ENCODE measurements at places on chromosomes 13 and 19.
A peak's percentile ranks its signal among the peaks of the same experiment; 100 is the strongest.

DNA sequence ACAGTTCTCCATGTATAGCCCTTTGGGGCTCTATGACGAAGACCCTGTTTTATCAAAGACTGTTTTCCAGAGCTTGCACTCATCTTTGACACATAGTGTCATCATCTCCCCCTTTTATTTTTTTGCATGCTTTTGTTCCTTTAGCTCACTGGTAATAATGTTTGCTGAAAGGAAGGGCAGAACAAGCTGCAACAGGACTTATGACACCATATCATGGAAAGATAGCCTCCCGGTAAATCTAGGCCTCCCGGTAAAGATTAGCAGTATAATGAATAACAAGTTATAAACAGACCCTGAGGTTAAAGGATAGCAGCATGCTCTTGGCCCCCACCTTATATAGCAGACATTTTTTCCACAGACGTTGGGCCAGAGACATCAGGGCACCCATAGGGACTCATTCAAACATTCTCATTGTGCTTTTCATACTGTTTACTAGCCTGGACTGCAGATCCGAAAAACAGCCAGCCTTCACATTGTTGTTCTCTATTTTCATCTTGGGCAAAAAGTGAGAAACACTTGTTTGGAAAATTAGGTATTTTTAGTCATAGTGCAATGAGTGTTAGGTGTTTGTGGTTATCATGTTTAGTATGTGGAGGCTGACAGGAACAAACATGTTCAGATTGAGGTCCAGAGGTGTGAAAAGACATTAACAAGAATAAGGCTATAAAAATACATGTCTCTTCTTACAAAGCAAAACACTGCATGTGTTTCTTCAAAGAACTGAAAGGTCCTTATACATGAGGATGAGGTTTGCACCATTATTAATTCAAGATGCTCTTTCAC is 136.9 kb upstream of the SPRY2 start:
- DNase-seq: no peak

DNA sequence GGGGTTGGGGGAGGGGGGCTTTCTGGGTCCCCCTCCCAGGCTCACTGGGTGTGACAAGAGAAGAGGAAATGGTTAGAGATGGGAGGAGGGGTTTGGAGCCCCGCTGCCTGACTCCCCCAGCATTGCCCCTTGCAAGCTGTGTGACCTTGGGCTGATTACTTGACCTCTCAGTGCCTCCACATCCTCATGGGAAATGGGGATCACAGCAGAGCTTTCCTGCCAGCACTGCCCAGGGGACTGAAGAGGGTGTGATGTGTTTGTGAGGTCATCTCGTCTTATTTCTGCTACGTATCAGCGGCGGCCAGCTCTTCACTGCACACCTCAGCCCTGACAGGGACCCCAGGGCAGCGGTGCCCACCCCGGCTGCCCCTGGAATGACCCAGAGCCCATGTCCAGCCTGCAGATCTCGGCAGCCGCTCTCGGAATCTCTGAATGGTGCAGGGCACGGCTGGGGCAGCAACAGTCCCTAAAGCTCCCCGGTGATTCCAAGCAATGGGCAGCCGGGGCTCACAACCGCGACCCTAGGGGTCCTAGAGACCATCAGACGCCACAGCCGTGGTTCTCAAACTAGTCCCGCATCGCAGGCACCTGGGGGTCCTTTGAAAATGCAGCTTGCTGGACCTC is 8.4 kb downstream of the PNMA8B start:
- DNase-seq: no peak

DNA sequence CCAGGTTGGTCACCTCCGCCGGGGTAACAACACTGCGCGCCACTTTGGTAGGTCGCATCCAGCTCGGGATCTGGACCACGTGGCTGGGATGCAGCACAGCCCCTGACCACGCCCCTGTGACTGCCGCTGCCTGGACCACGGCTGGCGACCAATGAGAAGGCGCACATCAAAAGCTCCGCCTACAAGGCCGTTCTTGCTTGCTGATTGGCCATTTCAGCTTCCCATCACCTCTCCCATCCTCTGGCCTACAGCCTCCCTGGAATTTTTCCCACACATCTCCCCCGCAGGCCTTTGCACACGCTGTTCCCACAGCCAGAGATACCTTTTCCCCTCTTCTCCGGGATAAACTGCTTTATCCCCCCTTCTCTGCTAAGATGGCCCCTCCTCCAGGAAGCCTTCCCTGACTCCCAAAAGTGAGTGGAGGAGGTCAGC is 12.5 kb upstream of the MAP1S start:
- no peak for DNase-seq

- DNase-seq: no peak
Observed at GRCh38 chr13:48686636-48687210, 33.0 kb downstream of the CYSLTR2 start.

- no peak for DNase-seq
Observed at GRCh38 chr13:103238441-103238840, 172.2 kb upstream of the SLC10A2 start.

DNA sequence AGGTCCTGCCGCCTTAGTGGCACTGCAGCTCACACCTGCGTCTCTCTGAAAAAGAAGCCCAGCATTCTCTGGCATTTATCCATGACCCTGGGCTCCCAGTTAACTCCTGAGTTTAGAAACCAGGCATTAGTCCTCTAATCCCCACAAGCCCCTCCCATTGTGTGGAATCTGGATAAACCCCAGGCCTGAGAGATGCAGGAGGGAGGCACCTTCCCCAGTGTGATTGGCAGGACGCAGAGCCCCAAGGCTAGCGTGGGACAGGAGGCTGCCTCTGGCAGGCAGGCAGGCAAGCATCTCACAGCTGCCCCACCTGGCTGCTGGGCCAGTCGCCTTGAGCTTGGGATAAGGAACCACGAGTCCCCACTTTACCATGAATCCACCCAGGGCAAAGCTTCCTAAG is 11.0 kb upstream of the SERPINE3 start:
- DNase-seq: no peak

DNA sequence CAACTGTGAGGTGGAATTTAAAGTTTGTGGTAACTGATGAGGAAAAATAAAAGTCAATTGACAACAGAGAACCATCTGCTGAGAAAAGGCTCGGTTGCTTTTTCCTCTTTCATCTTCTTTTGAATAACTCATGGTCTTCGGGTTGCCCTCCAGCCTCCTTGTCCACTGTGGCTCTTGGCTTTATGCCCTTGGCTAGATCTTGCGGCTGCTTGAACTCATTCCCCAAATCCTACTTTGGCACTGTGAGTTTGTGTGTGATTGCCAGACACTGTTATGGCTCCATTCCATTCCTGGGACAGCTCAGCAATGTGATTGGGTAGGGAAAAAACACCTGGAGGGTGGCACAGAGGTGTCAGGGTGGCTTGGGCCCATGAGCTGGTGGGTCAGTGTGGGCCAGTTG is 387.4 kb downstream of the DLEU7 start:
- DNase-seq: no peak

GRCh38 chr19:38441657-38442348 is 8.3 kb downstream of the RYR1 start:
- no peak for DNase-seq

- DNase-seq: no peak
Observed at GRCh38 chr13:59898066-59898465, 265.7 kb downstream of the DIAPH3 start.

- DNase-seq: no peak
Observed at GRCh38 chr19:5006201-5006600, 37.3 kb downstream of the KDM4B start.

DNA sequence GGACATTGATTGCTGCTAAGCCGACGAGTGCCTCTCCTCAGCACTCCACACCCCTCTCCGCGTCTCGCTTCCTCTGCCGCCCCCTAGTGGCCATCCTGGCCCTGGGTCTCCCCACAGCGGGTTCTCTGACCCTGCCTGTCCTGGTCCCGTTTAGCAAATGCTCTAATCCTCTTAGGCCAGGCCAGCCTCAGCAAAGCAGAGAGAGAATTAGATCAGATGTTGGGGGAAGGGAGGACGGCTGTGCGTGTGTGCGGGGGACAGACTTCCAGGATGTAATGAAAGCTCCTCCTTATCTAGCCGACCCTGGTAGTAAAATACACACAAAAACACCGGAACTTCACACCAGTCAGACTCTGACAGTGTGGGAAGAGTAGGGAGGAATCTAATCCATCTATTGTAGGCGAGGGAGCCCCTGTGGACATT is 4.5 kb downstream of the TPRX2 start:
- DNase-seq: peak; percentile 84

GRCh38 chr19:3576696-3577443 is 4.1 kb downstream of the HMG20B start:
- DNase-seq: no peak

DNA sequence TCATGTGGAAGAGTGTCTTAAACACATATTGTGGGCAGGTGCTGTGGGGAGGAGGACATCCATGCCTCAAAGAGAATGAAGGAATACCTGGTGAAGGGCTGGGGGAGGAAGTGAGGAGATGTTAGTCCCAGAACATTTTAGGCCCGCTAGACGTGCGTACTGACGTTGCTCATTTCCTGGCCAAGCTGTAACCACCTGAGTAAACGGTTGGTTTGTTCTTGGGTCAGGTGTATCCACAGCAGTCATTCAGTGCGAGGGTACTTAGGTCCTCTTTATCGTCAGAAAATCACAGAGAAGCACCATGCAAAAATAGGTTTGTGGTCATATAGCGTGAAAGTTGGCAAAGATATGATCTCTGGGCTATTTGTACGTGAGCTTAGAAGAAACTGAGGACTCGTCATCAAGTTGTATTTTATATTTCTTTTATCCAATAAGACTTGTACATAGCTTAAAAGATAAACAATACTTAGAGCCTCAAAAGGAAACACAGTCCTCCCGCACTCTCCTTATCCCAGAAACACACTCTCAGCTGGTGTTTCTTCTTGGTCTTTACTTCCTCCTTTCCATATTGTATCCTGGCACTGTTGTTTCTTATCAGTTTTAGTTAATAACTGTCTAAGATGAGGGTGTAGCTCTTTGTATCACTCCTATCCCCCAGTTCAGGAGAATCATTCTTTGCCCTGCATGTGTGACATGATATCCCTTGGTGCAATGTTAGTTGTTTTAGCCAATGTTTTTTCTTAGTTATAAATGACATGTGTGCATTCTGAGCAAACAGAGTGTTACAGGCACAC is 52.0 kb downstream of the ARHGEF7 start:
- no peak for DNase-seq

DNA sequence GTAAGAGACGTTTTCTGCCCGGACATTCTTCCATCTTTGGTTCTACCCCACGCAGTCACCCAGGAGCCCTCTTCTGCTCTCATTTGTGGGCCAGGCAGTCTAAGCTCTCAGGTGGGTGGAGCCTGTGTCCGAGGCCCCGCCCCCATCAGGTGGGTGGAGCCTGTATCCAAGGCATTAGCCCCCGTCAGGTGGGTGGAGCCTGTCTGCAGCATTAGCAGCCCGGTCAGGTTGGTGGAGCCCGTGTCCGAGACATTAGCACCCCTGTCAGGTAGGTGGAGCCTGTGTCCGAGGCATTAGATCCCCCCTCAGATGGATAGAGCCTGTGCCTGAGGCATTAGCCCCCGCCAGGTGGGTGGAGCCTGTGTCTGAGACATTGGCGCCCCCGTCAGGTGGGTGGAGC is 45.5 kb upstream of the C13orf46 start:
- no peak for DNase-seq

DNA sequence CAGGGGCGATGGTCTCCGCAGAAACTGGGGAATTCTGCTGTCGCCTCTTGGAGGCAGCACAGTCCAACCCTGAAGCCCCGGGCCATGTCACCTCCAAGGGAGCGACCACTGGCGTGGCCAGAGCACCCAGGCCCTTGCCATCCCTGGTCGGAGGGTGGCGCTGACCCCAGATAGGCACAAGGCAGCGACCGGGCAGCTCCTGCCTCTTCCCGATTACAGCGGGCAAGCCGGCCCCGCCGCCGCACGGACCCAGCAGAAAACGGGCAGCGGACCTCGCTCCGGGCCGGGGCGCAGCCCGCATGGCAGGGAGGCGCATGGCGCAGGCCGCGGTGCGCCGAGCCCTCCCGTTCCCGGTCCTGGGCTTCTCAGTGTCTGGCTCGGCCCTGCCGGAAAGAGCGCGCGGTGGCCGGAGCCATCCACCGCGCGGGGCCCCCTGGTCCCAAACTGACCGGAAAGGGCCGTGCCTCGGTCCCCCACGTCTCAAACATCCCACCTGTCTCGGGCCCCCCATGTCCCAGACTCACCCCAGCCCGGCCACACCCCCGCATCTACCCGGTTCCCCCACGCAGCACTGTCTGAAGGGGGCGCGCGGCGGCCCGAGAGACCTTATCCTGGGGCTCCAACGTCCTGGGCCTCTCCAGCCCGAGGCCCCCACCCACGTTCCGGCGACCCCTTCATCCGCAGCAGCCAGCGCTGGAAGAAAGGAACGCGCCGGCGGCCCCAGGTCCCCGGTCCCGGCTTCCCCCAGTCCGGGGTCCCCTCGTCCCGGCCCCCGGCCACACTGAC is 727 bp downstream of the CERS1 start:
- no peak for DNase-seq

GRCh38 chr13:51000571-51001260 is 91.1 kb downstream of the RNASEH2B start:
- DNase-seq: no peak

DNA sequence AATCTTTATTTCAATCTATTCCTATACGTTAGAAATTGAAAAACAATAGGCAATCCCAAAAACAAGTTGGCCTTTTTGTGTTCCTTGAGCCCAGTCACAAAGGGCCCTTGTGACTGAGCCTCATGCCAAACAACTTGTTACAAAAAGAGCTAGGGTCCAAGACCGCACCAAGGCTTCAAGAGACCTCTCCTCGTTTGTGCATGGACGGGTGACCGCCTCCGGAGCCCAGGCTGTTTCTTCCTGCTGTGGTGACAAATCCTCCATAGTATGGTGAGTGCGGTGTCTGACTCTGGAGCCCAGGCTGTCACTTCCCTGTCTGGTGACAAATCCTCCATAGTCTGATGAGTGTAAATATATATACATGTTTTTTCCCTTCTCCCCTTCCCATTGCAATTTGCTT is 63.7 kb downstream of the ZNF93 start:
- no peak for DNase-seq

DNA sequence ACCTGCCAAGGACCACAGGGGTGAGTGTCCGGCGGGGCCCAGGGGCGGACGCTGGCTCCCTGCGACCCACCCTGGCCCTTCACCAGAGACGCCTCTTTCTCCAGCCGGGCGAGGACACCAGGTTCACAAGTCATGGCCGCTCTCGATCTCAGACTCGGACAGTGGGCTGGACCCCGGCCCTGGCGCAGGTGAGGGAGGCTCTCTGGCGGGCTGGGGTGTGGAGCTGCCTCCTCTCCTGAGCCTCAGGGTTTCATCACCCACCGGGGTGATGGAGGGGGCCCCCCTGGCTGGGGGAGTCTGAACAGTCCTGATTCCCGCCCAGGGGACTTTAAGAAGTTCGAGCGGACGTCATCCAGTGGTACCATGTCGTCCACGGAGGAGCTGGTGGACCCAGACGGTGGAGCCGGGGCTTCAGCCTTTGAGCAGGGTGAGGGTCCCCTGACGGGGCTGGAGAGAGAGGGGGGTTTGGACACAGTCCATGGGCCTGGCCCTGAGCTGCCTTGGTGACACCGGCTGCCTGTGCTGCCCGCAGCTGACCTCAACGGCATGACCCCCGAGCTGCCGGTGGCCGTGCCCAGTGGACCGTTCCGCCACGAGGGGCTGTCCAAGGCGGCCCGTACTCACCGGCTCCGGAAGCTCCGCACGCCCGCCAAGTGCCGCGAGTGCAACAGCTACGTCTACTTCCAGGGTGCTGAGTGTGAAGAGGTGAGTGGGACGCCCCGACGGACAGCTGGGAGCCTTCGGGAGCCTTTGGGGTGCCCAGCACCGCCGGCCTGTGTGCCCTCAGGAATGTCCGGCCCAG is 13.6 kb downstream of the ARHGAP45 start:
- DNase-seq: no peak

- DNase-seq: no peak
Observed at GRCh38 chr13:65600702-65601101, 1629.4 kb downstream of the PCDH9 start.

GRCh38 chr13:33758113-33758512 is 59.8 kb upstream of the RFC3 start:
- no peak for DNase-seq
